ENCODE measurements at places on chromosomes 5 and 9.

- DNase-seq = no peak
Measured at GRCh38 chr5:78541086-78541654, 107.4 kb downstream of the LHFPL2 start.

GRCh38 chr5:124419531-124419930 lies 326.9 kb downstream of the ZNF608 start:
- no peak for DNase-seq

DNA sequence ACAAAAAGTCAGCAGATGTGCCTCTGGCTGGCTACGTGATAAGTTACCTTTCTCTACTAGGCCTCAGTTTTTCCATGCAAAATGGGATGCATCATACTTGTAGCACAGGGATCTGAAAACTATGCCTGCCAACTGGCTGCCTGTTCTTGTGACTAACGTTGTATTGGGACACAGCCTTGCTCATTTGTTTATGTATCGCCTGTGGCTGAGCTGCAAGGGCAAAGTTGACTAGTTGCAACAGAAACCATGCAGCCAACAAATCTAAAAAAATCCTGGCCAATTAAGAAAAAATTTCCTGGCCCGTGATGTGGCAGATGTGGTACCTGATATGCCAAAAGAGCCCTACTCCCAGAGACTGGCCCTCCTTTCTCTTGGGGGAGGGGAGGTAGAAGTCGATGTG lies 131.3 kb downstream of the SEC61B start:
- no peak for DNase-seq

DNA sequence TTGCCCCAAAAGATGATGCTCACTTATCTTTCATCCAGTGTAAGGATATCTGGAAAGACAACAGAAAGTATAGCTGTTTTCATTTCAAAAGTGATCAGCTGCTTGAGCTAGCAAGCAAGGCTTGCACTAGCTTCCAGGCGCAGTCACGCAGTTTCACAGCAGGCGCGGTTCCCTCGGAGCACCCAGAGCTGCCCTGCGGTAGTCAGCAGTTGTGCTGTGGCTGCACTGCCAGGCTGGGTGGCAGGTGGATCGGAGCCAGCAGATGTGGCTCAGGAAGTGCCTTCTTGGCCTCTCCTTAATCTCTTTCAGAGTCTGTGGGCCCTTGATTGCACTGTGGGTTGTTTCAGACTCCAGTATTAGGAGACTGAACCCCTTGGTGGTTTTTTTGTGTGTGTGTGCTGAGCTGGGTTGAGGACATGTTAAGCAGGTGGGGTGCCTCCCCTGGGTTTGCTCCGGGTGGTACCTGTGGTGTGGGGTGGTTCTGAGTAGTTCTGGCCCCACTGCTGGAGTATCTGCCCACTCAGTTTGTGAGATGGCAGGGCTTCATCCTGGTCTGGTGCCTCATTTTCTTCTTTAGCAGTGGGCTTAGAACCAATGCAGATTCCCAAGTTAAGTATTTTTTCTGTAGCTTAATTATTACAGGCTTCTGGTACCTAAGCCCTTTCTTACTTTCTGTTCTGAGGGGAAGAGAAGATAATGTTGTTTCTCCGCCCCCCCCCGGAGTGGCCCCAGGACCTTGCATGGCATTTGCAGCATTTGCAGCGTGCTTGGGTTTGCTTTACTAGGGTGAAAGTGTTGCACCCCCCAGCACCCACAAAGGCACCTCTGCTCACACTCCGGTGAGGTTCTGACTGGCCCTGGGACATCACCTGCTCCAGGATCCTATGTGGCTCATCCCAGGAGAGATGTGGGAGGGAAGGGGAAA lies 16.4 kb downstream of the TENT4A start:
- no peak for DNase-seq

All from DMS 273 treated with DMSO at 0.1 percent for 48 hours (cell line).